Activated naive CD8-positive, alpha-beta T cell treated with anti-CD3 and anti-CD28 coated beads, Interleukin-2, amount 50 U/mL, for 16 hours (primary cell): ENCODE measurements at places on chromosomes 12 and 14.

DNA sequence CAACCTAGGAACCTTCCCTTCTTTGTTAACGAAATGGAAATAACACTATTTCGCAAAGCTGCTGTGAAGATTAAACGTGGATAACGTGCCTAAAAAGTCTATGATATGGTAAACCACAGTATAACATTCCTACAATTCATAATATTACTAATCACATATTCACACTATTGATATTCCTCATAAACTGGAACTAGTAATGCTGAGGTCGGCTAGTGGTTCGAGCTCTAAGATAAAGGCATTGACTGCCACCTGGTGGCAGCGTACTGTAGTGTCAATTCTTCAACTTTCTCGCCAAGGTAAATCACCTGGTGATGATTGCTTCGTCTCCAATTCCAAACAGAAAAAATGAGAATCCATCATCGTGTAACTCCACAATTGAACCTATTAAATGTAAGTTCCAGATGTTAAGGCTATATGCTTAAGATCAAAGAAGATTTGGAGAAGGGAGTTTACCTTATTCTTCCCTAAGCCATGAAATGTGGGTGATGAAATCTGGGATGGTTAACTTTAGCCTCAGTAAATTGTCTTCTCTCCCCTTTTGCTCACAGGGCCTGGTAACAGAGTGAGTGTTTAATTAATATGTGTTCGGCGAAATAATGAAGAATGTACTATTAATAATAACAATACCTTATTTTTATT lies 197.5 kb upstream of the TMEM132C start:
- no peak for DNase-seq

- DNase-seq: no peak
These were observed 3.0 kb upstream of the ARHGDIB start for GRCh38 chr12:14964406-14964805.

GRCh38 chr12:23132357-23132756 lies 507.4 kb downstream of the ETNK1 start:
- DNase-seq: no peak

GRCh38 chr12:57187222-57188089 lies 29.1 kb upstream of the NXPH4 start:
- DNase-seq: no peak

DNA sequence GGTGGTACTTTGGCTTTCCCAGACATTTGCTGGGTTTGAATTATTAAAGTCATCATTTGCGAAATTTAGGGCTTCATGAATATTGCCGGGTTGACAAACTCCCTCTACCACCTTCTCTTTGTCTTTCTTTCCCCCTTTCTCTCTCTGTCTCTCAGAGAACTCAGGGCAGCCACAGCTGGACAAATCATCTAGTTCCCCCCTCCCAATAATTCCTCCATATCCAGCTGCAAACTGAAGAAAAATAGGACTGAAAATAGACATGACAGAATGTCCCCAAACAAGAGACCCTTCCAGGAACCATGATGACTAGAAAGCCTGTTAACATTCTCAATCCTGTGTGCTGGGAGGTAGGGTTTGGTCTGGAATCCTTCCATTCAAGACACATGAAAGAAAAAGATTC lies 67.1 kb upstream of the TBX5 start:
- no peak for DNase-seq

DNA sequence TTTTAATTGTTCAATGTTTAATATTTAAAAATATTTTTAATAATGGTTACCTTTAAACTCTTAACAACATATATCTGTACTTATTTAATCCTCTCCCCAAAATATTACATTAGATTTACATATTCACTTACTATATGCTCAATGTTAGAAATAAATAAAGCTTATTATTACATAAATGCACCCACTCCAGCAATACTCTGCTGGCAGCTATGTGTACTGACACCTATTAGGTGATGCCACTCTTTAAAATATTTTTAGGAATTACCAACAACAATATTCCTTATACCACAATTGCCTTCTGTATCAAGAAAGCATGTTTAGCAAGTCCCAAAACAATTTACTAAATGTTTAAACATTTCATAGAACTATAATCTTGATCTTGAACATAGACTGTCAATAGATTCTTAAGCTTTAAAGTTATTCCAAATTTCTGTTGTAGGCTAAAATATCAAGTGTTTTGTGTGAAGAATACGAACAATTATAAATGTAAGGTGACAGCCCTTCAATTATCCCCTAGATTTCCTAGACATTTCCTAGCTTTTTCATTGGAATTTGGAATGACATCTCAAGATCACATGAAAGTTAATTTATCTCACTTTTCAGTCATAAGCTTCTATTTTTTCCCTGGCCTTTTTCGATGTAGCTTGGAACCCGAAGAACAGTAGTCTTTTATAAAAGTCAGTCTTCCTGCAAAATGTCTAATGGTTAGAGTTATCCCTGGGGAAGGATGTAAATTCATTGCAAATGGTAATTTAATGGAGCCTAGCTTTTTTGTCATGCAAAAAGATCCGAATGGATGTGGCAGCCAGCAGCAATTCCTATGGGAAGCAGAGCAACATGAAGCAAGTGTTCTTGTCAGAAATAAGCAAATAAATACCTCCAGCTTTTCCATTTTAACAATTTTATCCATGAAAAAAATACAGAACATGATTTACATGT lies 907.5 kb upstream of the ATXN7L3B start:
- DNase-seq: no peak

- DNase-seq: peak; percentile 58
These were observed 32.6 kb upstream of the CD9 start for GRCh38 chr12:6167327-6168280.

GRCh38 chr14:65731933-65732506 lies 319.5 kb downstream of the FUT8 start:
- DNase-seq: no peak
